ENCODE measurements at places on chromosomes 16 and 17.

- no peak for DNase-seq
Observed at GRCh38 chr17:80772906-80773242, 218.8 kb upstream of the CHMP6 start.

GRCh38 chr17:82300707-82301270 is 16.6 kb downstream of the CD7 start:
- DNase-seq: no peak

DNA sequence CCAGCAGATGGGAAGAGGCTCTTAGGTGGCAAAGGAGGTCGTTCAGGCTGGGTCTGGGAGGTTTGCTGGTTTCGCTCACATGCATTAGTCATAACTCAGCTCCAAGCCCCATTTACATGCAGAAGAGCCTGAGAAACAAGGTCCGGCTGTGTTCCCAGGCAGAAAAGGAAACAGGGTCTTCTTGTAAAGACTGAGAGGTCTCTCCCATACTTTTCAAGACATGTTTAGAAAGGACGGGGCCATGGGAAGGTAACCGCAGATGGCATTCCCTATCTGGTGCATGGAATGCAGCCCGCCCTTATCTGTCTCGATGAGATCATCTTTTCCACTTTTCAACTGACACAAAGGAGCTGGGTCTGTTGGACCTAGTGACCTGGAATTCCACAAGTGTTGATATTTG is 389.0 kb upstream of the CDH11 start:
- no peak for DNase-seq

- DNase-seq: no peak
Observed at GRCh38 chr16:86089991-86090390, 191.0 kb downstream of the IRF8 start.

GRCh38 chr16:71526111-71526631 is at the start of gene CHST4:
CHST4 (plus strand) TSS chr16:71526426; CDS start chr16:71536678, 10,252 bp downstream.
- peak; percentile 24 for DNase-seq

DNA sequence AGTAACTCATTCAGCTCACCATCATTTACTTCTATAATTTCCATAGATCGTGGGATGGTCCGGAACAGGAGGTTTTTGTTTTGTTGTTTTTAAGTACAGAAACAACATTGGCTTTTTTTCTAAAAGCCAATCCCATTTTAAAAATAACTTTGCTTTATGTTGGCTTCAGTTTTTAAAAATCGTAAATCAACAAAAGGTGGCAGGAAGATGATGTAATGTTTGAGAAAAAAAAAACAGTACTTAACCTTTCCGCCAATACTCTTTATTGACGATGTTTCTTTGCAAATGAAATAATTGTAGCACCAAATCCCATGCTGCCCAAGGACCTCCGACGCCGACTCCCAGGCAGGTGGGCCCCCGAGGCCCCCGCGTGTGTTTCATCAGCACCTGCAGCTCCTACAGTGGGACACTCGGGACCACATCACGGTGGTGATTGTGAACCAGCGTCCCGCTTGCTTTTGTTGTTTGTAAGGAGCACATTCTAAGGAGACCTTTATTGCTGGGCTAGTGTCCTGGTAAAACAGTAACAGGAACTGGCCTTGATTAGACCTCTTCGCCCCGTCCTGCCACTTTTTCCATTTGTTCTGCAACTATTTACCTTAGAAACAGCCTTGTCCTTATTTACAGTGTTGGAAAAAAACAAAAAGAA is 140.2 kb upstream of the CHMP6 start:
- DNase-seq: no peak

- DNase-seq: no peak
Observed at GRCh38 chr16:79316004-79316458, 284.5 kb downstream of the MAF start.

DNA sequence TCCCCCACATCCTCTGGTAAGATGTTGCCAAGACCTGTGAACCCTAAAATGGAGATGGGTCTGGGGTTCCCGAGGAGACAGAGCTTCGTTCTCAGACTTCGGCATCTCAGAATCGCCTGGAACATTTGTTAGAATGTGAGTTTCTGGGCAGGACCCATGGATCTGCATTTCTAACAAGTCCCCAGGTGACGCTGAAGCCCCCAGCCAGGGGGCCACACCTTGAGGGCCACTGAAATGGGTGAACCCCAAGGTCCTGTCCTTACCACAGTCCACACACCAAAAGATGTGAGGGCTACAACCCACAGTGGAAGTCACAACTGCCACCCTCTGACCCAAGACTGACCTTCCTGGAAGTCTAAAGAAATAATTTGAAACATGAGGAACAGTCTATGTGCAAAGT is 14.0 kb downstream of the MPP3 start:
- DNase-seq: no peak

- DNase-seq: no peak
Observed at GRCh38 chr16:75459691-75460090, 4.8 kb downstream of the TMEM170A start.

GRCh38 chr16:84795329-84796053 is 24.3 kb upstream of the CRISPLD2 start:
- no peak for DNase-seq

DNA sequence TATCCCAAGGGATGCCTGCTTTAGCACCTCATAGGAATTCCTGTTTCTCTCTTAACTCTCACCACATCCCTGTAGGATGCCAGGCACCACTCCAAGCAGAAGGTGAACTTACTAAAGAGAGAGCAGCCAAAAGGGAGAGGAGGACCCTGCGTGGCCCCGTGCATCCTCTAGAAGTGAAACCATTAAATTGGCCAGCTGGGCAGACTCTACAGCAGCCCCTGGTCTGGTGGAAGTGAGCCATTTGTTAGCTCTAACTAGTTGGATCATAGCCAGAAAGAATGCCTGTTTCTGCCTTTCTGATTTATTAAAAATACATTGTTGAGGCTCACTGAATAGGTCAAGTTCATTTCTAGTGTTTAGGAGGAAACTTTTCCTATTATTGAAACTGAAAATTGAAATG is 22.3 kb downstream of the TMEM11 start:
- no peak for DNase-seq

- peak; percentile 24 for DNase-seq
Observed at GRCh38 chr16:31460582-31461002, 1.3 kb downstream of the ARMC5 start.

GRCh38 chr16:88992351-88993165 is 15.6 kb upstream of the CBFA2T3 start:
- no peak for DNase-seq

- DNase-seq: no peak
Observed at GRCh38 chr16:14564861-14565687, 65.0 kb downstream of the PARN start.

DNA sequence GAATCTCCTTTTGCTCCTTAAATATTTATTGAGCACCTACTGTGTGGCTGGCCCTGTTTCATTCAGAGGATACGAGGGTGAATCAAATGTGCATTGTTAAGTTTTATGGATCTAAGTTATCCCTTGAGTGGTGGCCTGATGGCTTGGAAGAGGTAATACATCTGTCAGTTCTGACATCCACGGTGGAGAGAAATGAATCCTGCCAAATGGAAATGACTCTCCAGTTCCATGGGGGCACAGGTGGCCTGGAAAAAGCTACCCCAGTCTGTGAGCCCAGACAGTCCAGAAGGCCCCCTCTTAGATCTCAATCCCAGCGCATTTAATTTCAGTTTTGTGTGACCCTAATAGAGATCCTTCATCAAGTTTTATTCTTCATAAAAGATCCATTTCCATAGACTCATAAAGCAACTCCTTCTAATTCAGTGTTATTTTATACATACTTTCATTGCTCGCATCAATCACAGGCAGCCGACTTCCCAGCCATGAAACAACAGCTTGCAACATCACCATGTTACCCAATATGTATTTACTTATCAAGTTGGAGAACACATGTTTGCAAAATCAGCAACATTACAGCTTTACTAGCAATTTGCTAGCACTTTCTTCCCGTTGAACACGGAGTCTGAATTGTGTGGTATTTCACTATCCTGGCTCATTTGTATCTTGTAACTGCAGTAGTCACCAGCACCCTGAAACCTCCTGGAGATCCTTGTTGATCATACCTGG is 334.8 kb upstream of the HSBP1 start:
- DNase-seq: no peak

DNA sequence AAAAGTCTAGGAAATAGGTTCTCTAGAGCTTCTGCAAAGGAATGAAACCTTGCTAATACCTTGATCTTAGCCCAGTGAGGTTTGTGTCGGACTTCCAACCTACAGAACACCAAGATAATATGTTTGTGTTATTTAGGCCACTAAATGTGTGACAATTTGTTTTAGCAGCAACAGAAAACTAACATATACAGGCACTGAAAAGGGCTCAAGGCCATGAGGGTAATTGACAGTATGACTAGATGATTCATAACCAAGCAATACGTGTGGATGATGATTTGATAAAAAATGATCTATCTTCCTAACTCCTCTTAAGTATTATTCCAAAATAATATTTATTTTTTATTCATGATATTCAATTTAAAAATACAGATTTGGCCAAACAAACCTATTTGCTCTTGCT is 27.7 kb upstream of the MED13 start:
- no peak for DNase-seq

GRCh38 chr16:2711370-2712062 is 8.5 kb downstream of the PRSS27 start:
- DNase-seq: no peak

DNA sequence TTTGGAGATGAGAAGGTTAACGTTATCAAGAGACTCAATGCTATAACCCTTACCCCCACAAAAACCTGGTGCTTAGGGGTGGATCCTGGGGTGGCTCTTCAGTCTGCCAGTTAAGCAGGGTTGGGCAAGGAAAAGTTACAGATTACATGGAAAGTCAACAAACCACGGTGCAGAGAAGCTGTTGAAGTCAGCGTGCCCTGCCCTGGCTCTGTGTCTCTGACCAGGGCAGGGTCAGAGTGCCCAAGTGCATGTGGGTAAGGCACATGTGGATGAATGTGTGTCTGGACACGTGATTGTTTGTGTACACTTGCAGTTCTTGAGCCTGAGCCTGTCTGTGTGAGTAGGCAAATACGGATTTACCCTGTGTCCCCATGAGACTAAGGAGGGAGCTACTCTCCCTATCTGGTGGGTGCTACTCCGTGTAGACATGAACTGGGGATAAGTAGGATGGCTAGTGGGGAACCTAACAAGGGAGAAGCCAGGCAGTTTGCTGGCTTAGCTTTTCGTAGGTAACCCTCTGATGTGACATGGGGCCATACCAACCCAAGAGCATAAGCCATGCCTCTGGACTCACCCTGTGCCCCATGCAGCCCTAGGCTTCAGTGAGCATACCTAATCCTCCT is 5.5 kb downstream of the IGFBP4 start:
- DNase-seq: no peak

GRCh38 chr17:71438631-71439146 is 682.1 kb upstream of the SOX9 start:
- peak; percentile 43 for DNase-seq

DNA sequence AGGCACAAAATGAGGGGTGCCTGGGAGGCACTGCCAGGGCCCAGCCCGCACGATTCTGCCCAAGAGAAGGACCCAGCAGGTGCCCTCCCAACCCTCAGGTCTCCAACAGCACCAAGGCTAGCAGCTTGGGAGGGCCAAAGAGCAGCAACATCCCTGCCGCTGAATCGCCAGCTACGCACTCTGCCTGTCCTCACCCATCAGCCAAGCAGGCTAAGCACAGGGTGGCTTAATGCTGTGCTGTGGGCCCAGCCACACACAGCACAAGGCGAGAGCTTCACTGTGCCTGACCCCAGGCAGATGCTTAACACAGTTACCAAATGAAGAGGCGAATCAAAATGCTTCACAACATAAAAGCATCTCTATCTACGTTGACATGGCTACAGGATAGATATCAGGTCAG is 10.6 kb upstream of the MRPL38 start:
- DNase-seq: no peak

DNA sequence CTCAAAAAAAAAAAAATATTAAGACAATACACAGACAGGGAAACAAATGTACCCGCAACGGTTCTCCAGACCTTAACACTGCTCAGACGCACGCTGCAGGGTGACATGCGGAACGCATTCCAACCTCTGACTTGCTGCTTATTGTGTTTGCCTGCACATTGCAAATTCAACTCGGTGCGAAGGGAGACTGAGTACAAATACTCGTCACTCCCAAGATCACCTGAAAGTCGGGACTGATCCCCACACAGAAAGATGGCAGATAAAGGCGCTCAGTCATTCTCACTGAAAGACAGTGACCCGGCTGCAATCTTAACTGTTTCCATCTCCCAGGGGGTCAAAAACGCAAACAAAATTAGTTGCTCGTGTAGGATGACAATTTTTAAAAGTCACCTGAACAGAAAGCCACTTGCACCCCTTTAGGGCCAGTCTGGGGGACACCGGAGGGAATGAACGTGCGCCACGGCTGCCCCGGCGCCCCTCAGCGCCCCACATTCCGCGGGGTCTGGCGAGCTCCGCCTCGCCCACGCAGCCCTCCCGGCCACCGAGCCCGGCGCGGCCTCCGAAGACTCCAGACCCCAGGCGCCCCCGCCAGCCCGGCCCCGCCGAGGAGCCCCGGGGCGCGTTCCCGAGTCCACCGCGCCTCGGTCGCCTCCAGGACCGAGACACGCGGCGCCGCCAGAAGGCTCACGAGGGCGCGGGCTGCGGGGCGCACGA is 589 bp downstream of the CLCN7 start:
- DNase-seq: no peak

DNA sequence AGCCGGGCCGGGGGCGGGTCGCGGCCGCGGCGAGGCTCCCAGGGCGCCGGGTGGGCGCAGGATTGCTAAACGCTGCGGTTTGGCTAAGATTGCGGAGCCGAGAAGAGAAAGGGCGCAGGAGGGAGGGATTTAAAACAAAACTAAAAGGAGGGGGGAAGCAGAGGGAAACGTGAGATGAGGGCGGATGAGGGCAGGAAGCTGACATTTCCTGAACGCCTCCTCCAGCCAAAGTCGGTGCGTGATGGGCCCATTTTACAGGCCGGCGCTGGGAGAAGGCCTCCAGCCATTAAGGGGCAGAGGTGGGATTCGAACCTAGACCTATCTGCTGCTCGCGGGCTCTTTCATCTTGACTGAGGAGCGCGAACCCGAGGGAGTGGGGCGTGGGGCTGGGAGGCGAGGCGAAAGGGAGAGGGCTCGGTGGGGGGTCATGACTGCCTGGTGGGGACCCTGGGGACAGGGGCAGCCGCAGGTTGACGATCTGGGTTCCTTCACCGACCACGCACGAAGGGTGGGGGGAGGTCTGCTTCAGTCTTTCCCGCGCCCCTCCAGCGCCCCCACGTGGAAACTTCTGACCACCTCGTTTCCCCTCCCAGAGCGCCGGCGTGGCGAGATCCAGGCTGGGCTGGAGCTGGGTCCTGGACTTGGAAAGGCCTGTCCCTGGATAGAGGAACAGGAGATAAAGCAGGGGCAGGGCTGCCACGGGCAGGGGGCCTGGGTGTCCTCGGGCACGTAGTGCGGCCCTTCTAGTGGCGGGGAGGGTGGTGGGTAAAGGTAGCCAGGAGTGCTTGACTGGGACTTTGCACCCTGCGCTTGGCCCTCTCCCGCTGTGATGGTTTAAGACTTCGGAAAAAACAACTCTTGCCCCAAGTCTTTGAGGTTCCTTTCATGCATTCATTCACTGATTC is 3.8 kb upstream of the TAC4 start:
- DNase-seq: peak; percentile 40
